Activated T-helper 17 cell treated with anti-CD3 and anti-CD28 coated beads, Interleukin-2, amount 50 U/mL, for 72 hours (primary cell): ENCODE measurements at places on chromosomes 2 and 18. TPM values are rescaled to one million over a fixed set of nuclear protein-coding genes. Genes with fewer than 3 reads are reported as not detected.

DNA sequence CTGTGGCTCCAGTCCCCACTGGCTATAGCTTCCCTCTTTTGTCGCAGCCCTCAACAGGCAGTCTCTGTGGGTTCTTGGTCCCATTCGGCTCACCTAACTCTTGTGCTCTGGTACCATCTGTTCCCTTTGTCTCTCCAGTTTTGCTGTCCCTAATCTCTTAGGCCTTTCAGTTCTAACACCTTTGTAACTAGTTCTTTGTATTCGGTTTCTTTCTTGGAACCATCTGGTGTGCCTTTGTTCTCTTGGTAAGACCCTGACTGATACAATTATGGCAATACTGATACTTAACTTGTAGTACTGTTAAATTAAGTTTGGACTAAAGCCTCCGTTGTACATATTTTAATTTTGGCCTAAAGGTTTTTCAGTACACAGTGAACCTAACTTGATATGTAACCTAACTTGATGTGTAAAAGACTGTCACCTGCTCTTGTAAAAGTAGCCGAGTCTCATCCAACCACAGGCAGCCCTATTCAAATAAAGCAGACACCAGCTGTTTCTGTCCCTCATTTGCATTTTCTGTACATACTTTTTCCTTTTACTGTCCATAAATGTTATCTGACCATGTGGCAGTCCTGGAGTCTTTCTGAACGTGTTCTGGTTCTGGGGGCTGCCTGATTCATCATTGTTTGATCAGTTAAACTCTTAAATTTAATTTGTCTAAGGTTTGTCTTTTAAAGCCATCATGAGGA is 4.8 kb upstream of the MRPL44 start:
- peaks cover 5% of the 10 kb centered on the region for H3K36me3 ChIP-seq
- no peaks in the 10 kb centered on the region for H3K27me3 ChIP-seq
- H3K4me1 ChIP-seq = peaks cover 33% of the 10 kb centered on the region
- H3K27ac ChIP-seq = no peak overlapping the region
- no peak for ATAC-seq

GRCh38 chr2:185618625-185619024 is 120.0 kb upstream of the FSIP2 start:
- H3K27me3 ChIP-seq = no peaks in the 10 kb centered on the region
- no peak overlapping the region for H3K4me3 ChIP-seq
- H3K27ac ChIP-seq = no peak overlapping the region
- ATAC-seq = no peak

ZNF397 gene
- 25.0 TPM for total RNA-seq

VSNL1 gene
- total RNA-seq = not detected

- no peak overlapping the region for H3K4me3 ChIP-seq
- no peaks in the 10 kb centered on the region for H3K4me1 ChIP-seq
- H3K27ac ChIP-seq = peak overlapping the region; percentile 23
- H3K36me3 ChIP-seq = peaks cover 13% of the 10 kb centered on the region
- no peaks in the 10 kb centered on the region for H3K27me3 ChIP-seq
These were observed 14.1 kb downstream of the DYNC2LI1 start for GRCh38 chr2:43787895-43788294.

DNA sequence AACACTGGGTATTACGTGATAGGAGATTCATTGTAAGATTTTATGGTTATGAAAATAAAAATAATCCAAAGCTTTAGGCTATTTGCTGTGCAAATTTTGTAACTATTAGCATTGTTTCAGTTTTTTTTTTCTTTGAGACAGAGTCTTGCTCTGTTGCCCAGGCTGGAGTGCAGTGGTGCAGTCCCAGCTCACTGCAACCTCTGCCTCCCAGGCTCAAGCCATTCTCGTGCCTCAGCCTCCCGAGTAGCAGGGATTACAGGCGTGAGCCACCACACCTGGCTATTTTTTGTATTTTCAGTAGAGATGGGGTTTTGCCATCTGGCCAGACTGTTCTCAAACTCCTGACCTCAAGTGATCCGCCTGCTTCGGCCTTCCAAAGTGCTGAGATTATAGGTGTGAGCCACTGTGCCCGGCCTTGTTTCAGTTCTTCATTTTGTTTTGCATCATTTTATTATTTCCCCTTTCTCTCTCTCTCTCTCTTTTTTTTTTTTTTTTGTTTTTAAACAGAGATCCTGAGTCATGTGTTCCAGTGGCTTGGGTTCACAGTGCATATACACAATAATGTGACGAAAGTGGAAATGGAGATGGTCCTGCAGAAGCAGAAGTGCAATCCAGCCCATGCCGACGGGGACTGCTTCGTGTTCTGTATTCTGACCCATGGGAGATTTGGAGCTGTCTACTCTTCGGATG is 25.8 kb downstream of the CASP10 start:
- peaks cover 19% of the 10 kb centered on the region for H3K4me1 ChIP-seq
- no peak overlapping the region for H3K27ac ChIP-seq
- no peaks in the 10 kb centered on the region for H3K27me3 ChIP-seq

GRCh38 chr2:170518911-170519310 is 196.2 kb upstream of the SP5 start:
- H3K27ac ChIP-seq = no peak overlapping the region
- H3K4me1 ChIP-seq = no peaks in the 10 kb centered on the region
- H3K27me3 ChIP-seq = peaks cover 5% of the 10 kb centered on the region
- H3K4me3 ChIP-seq = no peak overlapping the region
- ATAC-seq = no peak

DNA sequence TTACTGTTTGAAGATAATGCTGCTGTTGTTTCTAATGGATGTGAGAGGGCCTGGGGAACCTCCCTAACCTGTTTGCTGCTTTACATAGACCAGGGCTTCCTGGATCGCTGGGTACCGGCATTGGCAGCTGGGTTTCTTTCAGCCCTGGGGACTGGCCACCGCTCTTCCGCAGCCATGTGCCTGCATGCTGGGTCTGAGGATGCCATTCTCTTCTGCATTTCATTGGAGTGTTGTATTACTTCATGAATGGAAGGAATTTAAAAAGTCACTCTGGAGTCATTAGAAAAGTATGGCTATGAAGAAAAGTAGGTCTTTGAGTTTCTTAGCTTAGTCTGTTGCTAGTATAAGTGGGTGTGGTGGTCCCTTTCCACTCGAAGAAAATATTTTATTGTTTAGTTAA is 107.3 kb upstream of the MGAT5 start:
- H3K4me3 ChIP-seq = no peak overlapping the region
- peaks cover 47% of the 10 kb centered on the region for H3K36me3 ChIP-seq
- no peaks in the 10 kb centered on the region for H3K27me3 ChIP-seq
- peaks cover 60% of the 10 kb centered on the region for H3K4me1 ChIP-seq

SFTPB gene
- not detected for total RNA-seq

DNA sequence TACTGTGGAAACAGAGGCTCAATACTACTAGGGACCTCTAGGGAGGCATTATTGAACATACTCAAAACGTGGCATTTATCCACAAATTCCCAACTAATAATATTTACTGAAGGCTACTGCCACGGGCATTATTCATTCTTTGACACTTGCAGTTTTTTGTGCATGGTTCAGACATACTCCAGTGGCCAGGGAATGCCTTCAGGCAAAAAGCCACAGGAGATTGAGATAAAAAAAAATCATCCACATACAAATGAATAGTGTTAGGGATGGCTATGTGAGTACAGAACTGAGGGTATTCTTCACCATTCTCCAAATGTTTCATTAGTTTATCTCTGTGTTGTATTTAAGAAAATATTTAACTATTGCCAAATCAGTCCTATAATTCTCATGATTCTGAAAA is 974.9 kb upstream of the PIK3C3 start:
- no peaks in the 10 kb centered on the region for H3K27me3 ChIP-seq
- H3K27ac ChIP-seq = no peak overlapping the region
- no peak for ATAC-seq
- H3K4me3 ChIP-seq = no peak overlapping the region
- H3K36me3 ChIP-seq = no peaks in the 10 kb centered on the region

DNA sequence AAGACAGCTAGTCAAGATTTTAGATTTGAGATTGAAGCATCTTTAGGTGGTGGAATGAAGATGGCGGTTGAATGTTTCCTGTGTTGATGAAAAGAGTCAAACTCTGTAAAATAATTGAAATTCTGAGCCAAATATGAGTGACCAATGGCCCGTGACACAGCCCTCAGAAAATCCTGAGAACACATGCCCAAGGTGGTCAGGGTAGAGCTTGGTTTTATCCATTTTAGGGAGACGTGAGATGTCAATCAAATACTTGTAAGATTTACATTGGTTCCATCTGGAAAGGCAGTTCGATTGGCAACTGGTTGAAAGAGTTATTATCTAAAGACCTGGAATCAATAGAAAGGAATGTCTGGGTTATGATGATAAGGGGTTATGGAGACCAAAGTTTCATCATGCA is 198.0 kb upstream of the AGAP1 start:
- H3K4me3 ChIP-seq = no peak overlapping the region
- no peak overlapping the region for H3K27ac ChIP-seq
- H3K27me3 ChIP-seq = peaks cover 27% of the 10 kb centered on the region
- no peaks in the 10 kb centered on the region for H3K36me3 ChIP-seq
- H3K4me1 ChIP-seq = no peaks in the 10 kb centered on the region

DNA sequence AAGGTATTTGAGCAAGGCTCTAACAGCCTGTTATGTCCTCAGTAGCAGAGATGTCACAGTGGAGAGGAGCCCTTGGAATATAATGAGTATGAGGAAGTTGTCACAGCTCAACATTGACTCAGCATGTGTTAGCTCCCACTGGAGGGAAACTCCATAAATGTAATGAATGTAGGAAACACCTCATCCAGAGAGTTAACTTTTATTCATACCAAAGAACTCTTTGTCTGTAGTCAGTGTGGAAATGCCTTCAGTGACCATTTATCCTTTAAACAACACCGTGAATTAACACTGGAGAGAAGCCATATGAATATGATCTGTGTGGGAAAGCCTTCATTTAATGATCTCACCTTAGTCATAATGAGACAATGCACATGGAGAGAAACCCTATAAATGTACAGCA is 59.7 kb downstream of the CYP1B1 start:
- no peaks in the 10 kb centered on the region for H3K4me1 ChIP-seq
- no peaks in the 10 kb centered on the region for H3K27me3 ChIP-seq
- no peaks in the 10 kb centered on the region for H3K36me3 ChIP-seq
- ATAC-seq = peak; percentile 70
- no peak overlapping the region for H3K27ac ChIP-seq

- H3K27me3 ChIP-seq = peaks cover 14% of the 10 kb centered on the region
- H3K36me3 ChIP-seq = no peaks in the 10 kb centered on the region
- ATAC-seq = no peak
These were observed 102.6 kb downstream of the TNS1 start for GRCh38 chr2:217900010-217900779.

HRH4 gene
- 2.2 TPM for total RNA-seq

- peaks cover 9% of the 10 kb centered on the region for H3K27me3 ChIP-seq
- ATAC-seq = peak; percentile 87
- no peaks in the 10 kb centered on the region for H3K36me3 ChIP-seq
These were observed 7.8 kb upstream of the PPP1R1C start for GRCh38 chr2:181977661-181978350.

GRCh38 chr2:112646791-112647689 is 1.3 kb downstream of the SLC20A1 start:
- H3K36me3 ChIP-seq = peaks cover 55% of the 10 kb centered on the region
- no peak for ATAC-seq
- H3K4me1 ChIP-seq = peaks cover 39% of the 10 kb centered on the region
- H3K27me3 ChIP-seq = no peaks in the 10 kb centered on the region
- H3K27ac ChIP-seq = peak overlapping the region; percentile 61

GRCh38 chr18:22456547-22456946 is 38.8 kb upstream of the CTAGE1 start:
- H3K27me3 ChIP-seq = no peaks in the 10 kb centered on the region
- H3K36me3 ChIP-seq = no peaks in the 10 kb centered on the region
- H3K4me3 ChIP-seq = no peak overlapping the region

DNA sequence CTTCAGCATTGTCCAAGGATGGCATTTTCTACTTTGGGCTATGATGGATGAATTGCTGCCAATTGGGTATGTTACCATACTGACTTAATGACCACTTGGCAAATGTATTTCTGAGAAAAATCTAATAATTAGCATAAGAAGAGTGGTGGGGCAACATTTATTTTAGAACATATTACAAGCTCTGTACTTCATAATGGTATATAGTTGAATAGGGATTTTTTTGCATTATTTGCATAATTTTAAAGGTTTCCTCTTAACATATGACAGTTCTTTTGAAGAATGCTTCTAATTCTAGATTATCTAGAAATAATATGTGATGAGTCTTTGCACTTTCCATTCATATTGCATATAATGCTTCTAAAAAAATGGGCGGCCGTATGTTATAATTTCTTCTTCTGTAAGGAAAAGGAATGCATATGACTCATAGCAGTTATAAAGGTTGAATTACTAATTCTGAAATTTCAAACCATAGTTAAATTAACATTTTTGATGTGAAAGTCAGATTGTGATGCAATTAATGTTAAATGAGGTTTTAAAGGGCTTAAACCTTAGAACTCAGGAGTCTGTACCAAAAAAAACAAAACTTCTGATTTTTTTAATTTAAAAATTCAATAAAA is 1652.3 kb upstream of the SLC39A10 start:
- H3K27me3 ChIP-seq = no peaks in the 10 kb centered on the region
- H3K27ac ChIP-seq = no peak overlapping the region
- H3K4me1 ChIP-seq = no peaks in the 10 kb centered on the region
- ATAC-seq = no peak

GRCh38 chr2:233416706-233417105 is 62.4 kb downstream of the DGKD start:
- H3K27ac ChIP-seq = no peak overlapping the region
- no peak for ATAC-seq
- H3K4me3 ChIP-seq = peak overlapping the region; percentile 32
- H3K27me3 ChIP-seq = no peaks in the 10 kb centered on the region
- H3K4me1 ChIP-seq = peaks cover 66% of the 10 kb centered on the region
- H3K36me3 ChIP-seq = peaks cover 11% of the 10 kb centered on the region

- H3K4me1 ChIP-seq = no peaks in the 10 kb centered on the region
- H3K4me3 ChIP-seq = no peak overlapping the region
- H3K27ac ChIP-seq = no peak overlapping the region
- no peaks in the 10 kb centered on the region for H3K36me3 ChIP-seq
These were observed 9.2 kb upstream of the GALNT3 start for GRCh38 chr2:165803123-165803760.

DNA sequence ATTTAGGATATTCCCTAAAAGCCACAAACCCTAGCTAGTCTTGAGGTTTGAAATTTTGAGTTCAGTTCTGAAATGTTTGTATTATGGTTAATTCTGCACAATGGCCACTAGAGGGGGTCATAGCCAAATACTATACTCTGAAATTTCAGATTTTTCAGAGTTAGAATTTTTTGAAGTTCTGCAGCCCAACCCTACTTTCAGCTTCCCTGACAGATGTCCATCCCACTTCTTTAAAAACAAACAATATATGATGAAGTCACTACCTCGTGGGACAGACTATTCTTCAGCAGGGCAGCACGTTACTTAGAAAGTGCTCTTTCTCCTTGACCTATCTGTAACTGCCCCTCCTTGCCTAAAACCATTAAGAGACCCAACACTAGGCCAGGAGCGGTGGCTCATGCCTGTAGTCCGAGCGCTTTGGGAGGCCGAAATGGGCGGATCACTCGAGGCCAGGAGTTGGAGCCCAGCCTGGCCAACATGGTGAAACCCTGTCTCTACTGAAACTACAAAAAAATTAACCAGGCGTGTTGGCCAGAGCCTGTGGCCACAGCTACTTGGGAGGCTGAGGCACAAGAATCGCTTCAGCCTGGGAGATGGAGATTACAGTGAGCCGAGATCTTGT is 48.2 kb upstream of the PAPOLG start:
- H3K27ac ChIP-seq = no peak overlapping the region
- H3K27me3 ChIP-seq = peaks cover 12% of the 10 kb centered on the region
- no peaks in the 10 kb centered on the region for H3K36me3 ChIP-seq

- H3K27ac ChIP-seq = no peak overlapping the region
- no peak overlapping the region for H3K4me3 ChIP-seq
- H3K36me3 ChIP-seq = no peaks in the 10 kb centered on the region
- no peak for ATAC-seq
- H3K4me1 ChIP-seq = no peaks in the 10 kb centered on the region
These were observed 18.8 kb upstream of the TSPYL6 start for GRCh38 chr2:54274781-54275242.

ALKAL2 gene
- not detected for total RNA-seq
